DMS79 treated with DMSO at 0.1 percent for 48 hours (cell line): ENCODE measurements at places on chromosomes 1 and 21.

- no peak for DNase-seq
These were observed 3.2 kb downstream of the MTHFR start for GRCh38 chr1:11802616-11802972.

- no peak for DNase-seq
These were observed 88.1 kb upstream of the HNRNPU start for GRCh38 chr1:244952280-244952933.

DNA sequence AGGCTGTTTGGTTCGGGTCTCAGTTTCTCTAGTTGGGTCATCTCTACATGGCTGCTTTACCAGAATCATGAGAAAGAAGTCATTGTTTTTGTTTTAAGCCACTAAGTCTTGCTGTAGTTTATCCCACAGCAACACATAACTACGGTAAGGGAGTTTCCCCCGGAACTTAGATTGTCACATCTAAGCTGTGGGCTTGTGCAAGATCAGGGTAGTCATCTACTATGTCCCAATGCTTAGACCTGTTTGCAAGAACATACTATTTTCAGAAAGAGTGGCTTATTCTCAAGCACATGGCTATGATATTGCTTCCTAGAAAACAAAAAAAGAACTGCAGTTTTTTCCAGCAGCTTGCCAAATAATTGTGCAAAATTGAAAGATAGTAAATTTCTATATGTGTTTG, 18.0 kb upstream of the OLIG2 start:
- no peak for DNase-seq

DNA sequence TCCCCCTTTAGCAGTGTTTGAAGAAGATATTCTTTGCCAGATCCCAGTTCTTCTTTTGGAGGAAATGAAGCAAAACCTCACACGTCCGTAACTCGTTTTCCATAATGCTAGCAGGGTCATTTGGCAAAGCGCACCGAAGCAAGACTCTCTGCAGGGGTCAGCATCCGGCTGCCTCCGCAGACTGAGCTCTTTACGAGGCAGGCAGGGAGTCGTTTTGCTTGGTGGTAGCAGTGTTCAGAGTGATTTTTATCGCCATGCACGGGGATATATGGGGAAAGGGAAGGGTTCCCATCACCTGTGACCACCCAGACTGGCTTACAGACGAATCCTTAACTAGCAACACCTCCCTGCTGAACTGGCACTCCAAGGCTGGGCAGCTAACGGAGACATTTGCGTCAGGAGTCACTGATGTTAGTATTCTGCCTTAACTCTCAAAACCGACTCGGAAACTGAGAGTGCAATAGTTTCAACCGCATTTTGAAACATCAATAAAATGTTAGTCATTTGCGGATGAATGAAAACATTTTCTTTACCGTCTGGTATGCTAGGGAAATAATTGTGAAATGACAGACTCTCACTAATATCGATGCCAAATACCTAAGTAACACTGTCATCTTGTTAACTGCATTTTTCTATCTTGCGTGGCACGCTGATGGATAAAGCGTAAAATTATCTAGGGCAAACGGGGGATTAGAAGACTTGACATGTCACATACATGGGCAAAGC, 2.2 kb upstream of the NEGR1 start:
- peak; percentile 81 for DNase-seq

GRCh38 chr1:216521477-216521876, 98.2 kb upstream of the USH2A start:
- DNase-seq, result no peak
